Hematopoietic multipotent progenitor cell treated with erythropoietin and hydrocortisone succinate and interleukin-3 and kit ligand, for 4 days (in vitro differentiated cells): ENCODE measurements at places on chromosomes 7 and 10.

- peak; percentile 85 for DNase-seq
Measured at GRCh38 chr10:114458955-114459354, 54.7 kb upstream of the AFAP1L2 start.

- DNase-seq, result no peak
Measured at GRCh38 chr10:105017691-105018090, 376.6 kb downstream of the SORCS3 start.

- DNase-seq, result peak; percentile 95
Measured at GRCh38 chr10:48456361-48456804, 148.5 kb downstream of the ARHGAP22 start.

GRCh38 chr7:1114505-1114904 is 26.6 kb downstream of the GPER1 start:
- no peak for DNase-seq

GRCh38 chr10:42553064-42553407 is 85.3 kb downstream of the ZNF33B start:
- no peak for DNase-seq

DNA sequence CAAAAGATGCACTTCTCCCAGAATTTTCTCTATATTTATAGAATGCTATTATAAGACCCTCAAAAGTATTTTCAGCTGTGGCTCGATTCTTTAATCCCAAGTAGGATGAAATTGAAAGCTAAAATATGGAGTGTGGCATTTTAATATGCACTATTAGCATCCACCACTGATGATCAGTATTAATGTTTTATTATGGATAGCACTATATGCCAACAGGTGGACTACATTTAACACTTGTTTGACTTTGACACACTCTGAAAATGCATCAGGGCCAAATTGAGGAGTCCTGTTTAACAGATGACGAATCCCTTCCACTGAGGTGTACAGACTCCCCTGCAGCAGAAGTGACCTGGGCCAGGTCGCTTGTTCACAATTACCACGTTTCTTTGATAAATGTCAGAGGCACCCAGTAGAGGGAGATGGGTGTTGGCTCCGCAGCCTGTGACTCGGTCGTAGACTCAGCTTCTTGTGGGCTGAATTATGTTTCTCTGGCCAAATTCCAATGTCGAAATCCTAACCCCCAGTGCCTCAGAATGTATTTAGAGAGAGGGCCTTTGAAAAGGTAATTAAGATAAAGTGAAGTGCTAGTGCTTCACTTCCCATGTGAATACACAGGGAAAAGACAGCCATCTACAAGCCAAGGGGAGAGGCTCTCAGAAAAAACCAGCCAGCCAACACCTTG is 48.1 kb downstream of the WIPF3 start:
- DNase-seq, result no peak

DNA sequence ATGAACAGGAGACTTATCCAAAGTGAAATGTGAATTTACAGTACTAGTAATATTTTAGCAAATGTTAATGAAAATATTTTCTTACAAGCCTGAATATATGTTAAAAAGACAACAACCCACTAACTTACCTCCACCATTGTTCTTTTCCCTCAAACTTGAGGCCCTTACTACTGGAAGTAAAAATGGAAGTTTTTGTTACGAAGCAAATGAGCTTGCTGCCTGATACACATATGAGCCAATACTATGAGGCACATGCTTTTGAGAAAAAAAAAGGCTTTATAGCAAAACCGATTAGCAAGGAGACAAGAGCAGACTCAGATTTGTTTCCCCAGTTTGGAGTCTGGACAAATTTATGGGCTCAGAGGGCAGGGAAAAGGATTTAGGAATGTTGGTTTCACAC is 29.0 kb downstream of the PRPS1L1 start:
- DNase-seq, result no peak

DNA sequence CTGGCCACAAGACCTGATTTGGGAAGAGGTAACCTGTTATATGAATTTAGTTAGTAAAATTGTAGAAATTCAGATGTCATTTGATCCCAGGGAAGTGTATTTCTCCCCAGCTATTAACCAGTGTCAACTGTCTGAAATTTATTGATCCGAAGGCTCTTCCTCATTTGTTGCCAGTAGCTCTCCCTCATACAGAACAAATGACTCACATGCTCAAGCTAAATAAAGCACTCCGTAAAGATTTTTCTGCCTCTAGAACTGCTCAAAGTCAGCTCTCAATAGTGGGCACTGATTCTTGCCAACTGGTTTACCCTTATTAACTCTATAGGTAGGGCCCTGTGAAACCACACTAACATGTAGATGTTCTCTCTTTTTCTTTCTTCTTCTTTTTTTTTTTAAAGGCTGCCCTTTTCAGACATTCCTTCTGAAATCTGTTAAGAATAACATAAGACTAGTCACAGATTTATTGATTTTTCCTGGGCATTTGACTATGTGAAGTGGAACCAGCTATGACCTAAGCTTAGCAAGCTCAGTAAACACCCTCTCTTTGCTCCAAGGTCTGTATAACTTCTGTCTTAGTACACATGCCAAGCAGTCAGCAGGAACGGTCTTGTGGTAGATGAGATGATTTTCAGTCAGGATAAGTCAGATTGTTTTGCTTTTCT is 21.8 kb downstream of the RPA3 start:
- DNase-seq, result no peak

DNA sequence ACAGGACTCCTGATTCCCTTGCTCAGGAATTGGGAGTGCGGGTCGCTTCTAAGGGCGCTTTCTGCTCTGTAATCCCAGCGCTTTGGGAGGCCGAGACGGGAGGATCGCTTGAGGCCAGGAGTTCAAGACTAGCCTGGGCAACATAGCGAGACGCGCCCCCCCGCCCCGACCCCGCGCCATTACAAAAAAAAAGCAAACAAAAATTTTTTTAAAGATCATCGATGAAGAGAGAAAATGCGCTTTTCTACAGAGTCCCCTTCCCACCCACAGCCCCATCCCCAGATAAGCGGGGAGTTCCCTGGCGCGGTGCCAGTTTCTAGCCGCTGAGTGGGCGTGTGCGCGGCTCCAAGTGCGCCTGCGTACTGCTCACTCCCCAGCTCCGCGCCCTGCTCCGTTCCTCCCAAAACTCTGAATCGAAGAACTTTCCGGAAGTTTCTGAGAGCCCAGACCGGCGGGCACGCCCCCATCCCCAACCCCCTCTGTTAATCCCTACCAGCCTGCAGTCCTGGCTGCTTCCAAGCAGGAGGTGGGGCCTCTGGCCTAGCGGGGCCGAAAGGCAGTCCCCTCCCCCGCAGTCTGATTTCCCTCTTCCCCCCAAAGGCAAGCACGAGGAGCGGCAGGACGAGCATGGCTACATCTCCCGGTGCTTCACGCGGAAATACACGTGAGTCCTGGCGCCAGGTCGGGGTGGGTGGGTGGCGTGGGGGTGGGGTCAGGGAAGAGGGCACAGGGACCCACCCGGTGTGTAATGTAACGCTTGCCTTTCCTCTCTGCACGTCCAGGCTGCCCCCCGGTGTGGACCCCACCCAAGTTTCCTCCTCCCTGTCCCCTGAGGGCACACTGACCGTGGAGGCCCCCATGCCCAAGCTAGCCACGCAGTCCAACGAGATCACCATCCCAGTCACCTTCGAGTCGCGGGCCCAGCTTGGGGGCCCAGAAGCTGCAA is 1.0 kb downstream of the HSPB1 start:
- DNase-seq, result peak; percentile 95

DNA sequence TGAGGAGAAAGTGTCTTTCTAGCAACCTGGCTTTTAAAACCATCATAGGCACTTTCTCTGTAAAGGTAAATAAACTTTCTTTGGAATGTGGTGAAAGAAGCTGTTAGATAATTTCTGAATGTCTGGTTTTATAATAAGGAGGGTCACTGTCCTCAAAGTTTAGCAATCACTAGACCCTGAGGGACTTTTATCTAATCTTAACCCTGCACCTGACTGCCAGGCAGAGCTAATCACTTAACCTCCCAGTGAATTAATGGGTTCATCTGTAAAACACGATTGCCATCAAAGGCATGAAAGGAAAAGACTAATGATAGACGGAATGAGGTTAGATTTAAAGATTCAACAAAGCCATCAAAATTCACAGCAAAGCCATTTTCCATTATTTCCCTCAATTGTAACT is 553.8 kb downstream of the GRM8 start:
- peak; percentile 47 for DNase-seq

DNA sequence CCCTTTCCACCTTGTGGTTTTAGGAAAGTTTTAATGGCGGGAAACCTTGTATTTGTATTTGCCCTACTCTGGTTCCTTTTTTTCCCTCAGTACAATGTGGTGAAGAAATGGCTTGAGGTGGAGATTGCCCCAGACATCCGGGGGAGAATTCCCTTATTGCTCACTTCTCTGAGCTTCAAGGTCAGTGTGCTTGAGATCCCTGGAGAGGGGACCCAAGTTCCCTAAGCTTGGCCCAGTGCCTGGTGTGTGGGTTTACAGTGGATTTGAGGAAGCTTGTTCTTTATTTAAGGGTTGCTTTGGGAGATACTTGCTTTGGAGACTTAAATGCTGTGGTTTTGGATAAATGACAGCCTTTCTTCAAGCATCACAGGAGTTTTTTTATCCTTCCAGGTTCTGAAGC is 18.3 kb downstream of the CALHM2 start:
- DNase-seq, result no peak

GRCh38 chr10:124728071-124728829 is 15.9 kb downstream of the FAM53B start:
- peak; percentile 56 for DNase-seq

- no peak for DNase-seq
Measured at GRCh38 chr7:74056096-74056915, 27.3 kb upstream of the LIMK1 start.

GRCh38 chr7:39073432-39073831 is 95.7 kb downstream of the POU6F2 start:
- no peak for DNase-seq

GRCh38 chr10:109931163-109931562 is 7.9 kb upstream of the XPNPEP1 start:
- DNase-seq, result peak; percentile 59

GRCh38 chr7:136016649-136017395 is 39.7 kb upstream of the MTPN start:
- no peak for DNase-seq

DNA sequence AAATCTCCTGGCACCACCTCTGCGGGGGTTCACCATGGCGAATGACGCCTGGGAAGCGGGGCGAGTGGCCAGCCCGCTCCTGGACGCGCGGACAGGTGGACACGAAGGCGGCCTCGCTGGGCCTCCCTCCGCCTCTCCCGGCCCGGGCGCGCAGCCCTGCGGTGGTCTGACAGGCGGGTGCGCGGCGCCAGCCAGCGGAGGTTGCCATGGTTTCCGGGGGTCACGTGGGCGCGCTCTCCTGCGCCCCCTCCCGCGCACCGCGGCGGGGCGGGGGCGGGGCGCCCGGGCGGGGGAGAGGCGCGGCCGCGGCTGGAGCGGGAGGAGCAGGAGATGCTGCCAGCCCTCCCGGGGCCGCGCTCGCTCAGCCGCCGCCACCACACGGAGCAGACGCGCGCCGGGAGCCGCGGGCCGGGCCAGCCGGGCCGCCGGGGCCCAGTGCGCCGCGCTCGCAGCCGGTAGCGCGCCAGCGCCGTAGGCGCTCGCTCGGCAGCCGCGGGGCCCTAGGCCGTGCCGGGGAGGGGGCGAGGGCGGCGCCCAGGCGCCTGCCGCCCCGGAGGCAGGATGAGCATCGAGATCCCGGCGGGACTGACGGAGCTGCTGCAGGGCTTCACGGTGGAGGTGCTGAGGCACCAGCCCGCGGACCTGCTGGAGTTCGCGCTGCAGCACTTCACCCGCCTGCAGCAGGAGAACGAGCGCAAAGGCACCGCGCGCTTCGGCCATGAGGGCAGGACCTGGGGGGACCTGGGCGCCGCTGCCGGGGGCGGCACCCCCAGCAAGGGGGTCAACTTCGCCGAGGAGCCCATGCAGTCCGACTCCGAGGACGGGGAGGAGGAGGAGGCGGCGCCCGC is at the start of gene PRKAR2B:
TSS of gene PRKAR2B (plus strand) at position 359 of the 848 bp plus-strand sequence. CDS start at position 562, 203 bp downstream.
- DNase-seq, result peak; percentile 94

- DNase-seq, result no peak
Measured at GRCh38 chr7:2512179-2512661, 7.4 kb upstream of the LFNG start.

GRCh38 chr7:46746695-46747687 is 825.9 kb upstream of the IGFBP3 start:
- DNase-seq, result no peak

DNA sequence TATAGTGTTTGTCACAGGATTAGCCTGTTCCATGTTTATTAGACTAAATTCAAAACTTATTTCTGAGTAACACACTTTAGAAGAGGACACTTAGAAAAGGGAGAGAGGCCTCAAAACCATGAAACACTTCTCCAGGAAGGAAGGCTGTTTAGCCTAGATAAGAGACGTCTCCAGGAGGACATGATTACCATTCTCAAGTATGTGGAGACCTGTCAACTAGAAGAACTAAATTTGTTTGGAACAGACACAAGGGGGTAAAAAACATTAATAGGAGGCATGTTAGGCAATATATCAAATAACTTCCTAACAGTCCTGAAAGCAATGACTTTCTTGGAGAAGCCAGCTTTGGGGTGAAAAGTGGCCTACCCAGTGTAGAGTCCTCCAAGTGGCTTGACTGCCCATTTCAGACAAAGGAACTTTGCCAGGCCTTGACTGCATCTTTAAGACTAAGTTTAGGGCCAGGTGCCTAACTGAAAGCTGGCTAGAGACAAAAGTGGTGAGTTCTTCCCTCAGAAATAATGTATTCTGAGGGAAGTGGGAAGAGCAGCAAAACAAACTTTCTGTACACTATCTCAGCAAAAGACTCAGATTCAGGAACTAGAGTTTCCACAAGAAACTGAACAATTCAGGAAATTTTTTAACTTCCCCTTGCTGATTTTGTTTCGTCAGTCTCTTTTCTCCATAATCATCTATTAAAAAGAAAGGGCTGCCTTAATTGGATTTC is 11.8 kb downstream of the NCOA4 start:
- DNase-seq, result peak; percentile 89

GRCh38 chr7:100428199-100428966 is at the start of gene ZCWPW1:
Gene ZCWPW1 (minus strand): TSS chr7:100428703. CDS start chr7:100420649, 8,054 bp downstream.
- DNase-seq, result peak; percentile 99

DNA sequence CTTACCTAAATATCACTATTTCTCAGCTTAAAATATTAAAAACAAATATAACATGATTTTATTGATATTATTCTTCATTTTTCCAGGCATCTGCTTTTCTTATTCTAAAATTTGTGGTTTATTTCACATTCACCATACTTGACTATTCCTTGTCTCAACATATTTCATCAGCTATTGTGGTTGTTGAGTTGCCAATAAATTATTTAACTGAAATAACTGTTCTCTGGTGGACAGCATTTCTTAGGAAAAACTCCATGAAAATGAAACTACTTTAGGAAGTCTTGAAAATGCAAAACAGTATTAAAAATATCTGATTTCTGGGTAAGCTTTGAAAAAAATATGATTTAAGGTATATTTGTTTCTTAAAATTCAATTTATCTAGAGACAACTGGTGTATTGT is 122.9 kb upstream of the SEMA3A start:
- DNase-seq, result no peak

DNA sequence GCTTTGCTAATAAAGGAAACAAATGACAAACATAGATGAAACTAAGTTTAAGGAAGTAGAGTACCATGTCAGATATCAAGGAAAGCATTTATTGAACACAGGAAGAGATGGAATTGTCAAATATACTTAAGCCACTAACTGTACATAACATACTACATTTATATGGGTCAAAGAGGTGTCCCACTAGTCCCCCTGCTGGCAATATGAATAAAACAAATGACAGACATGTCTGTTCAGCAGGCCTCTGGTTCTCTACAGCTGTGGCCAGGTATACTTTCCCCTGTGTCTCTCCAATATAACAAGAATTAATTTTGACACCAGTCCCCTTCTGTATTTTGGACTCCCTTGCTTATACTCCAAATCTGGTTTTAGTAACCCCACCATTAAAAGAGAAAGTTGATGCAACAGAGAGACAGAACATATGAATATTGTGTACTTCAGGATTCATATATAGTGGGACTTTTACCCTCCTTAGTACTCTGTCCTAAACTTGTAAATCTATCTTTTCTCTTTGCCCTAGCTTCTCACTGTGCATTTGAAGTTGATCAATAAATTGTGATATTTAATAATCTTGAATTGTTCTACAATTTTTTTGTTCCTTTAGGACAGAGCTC is 42.9 kb downstream of the CD36 start:
- DNase-seq, result peak; percentile 81
